ENCODE measurements at places on chromosomes 7 and 10. TPM values are rescaled to one million over a fixed set of nuclear protein-coding genes. Genes with fewer than 3 reads are reported as not detected.

DNA sequence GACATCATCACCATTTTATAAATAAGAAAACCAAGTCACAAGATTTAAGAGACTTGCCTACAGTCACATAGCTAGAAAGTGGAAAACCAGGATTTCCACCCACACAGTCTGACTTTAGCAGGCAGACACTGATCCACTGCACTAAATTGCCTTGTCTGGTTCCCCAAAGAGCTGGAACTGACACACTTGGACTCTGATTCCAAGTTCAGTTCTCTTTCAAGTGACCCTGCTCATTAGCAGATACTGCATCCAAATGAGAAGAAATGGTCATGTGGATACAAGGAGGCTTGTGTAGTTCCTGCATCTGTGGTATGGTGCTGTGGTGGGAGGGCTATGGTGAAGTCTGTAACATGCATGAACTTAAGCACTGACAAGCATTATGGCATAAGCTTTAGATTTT, 180.1 kb upstream of the MKLN1 start:
- no peak for DNase-seq

GRCh38 chr10:101578803-101579515, 9.1 kb downstream of the POLL start:
- DNase-seq, result no peak

GRCh38 chr7:27709137-27710075, 30.6 kb upstream of the TAX1BP1 start:
- no peak for DNase-seq

Gene FRMD4A
- 0.25 TPM for total RNA-seq

DNA sequence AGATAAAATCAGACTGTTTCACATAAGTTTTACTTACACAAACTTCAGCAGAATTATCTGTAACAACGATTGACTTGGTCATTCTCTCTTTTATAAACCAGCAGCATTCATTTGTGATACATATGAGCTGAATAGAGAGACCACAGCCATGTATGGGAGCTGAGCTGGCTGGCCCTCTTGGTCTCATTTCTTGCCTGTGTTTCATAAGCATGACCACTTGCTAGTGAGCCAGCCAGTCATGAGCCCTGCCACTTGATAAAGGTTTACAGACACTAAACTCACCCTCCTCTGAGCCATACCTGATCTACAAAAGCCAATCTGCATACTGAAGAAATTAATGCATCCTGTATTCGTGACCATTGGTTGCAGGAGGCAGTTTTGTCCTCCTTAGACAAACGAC, 82.1 kb downstream of the PKD1L1 start:
- no peak for DNase-seq

DNA sequence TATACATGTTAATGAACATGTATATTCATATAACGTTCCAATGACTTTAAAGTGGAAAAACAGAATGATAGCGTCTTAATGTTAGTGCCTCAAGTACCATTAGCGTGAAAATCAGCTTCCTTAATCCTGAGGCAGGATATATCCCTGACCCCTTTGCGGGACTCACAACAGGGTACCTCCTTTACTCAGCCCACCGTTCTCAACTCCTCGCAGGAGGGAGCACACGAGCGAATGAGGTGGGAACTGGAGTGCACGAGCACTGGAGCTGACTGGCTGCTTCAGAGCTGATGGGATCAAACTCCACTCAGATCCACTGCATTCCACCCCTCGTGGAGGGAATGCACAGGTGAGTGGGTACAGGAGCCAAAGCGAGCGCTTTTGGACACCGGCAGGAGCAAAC, 36.1 kb downstream of the AVL9 start:
- no peak for DNase-seq

Gene GHRHR
- not detected for total RNA-seq
